ENCODE measurements at places on chromosomes 3 and 15.

DNA sequence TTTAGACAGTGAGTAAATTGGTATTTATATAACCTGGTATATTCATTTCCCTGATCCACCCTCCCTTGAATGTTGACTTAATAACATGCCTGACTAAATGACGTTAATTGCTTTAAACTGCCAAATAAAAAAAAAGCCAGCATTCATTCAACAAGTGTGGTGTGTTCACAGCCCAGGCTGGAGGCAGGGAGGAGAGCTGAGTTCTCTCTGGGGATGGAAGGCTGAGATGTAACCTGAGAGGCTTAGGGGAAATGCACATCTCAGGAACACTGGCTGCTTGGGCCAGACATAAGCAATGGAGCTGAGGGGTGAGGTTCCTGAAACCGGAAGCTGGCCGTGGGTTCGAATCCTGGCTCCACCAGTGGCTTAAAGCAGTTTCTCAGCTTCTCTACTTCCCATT lies 17.3 kb downstream of the CACNA2D3 start:
- DNase-seq, result no peak

GRCh38 chr3:126131881-126132750 lies 48.2 kb upstream of the SLC41A3 start:
- no peak for DNase-seq

DNA sequence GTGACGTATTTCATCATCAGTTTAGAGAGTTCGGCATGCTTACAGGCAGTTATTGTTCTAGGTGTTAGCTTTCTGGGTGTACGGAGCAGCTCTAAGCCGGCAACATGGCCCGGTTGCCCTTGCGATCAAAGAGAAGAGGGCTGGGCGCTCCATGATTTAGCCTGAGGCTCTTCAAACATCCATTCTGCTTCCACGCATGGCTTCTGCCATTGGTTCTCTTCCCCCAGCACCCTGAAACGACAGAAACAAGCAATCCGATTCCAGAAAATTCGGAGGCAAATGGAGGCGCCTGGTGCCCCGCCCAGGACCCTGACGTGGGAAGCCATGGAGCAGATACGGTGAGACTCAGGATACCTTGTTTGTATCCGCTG lies 574 bp downstream of the NGRN start:
- peak; percentile 27 for DNase-seq

DNA sequence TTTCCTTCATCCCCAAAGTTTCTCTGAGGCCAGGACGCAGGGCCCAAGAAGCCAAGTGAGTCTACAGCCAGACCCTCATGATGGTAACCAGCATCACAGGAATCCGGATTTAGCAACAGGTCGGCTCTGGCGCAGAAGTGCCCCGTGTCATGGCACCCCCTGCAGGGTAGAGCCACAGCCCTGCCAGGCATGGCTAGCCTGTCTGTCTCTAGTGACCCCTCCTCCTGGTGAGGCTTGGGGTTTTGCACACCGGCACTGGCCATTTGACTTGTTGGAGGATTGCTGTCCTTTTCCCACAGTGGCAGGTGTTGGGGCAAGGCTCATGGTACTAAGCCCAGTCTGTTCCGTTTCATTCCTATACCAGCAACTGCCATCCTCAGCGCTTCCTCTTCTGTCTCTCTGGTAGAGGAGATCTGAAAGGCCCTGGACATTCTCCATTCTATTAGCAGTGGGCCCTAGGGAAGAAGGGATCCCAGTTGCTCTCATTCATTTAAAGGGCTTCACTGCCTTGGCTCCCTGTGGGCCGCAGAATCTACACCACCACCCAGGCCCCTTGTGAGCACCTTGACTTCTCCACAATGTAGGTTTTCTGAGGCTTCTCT lies 9.4 kb upstream of the CHAC1 start:
- DNase-seq, result no peak

GRCh38 chr3:197737319-197737649 lies 580 bp upstream of the RUBCN start:
- no peak for DNase-seq

DNA sequence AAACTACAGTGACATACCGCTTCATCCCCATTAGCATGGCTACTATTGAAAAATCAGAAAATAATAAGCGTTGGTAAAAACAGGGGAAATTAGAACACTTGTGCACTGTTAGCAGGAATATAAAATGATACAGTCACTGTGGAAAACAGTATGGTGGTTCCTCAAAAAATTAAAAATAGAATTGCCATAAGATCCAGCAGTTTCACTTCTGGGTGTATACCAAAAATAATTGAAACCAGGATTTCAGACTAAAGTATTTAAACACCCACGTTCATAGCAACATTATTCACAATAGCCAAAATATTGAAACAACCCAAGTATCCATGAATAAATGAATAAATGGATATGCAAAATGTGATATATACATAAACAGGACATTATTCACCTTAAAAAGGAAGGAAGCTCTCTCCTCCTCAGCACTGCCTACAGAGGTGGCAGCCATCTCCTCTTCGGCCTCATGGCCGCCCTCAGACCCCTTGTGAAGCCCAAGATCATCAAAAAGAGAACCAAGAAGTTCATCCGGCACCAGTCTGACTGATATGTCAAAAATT lies 34.1 kb downstream of the NGLY1 start:
- DNase-seq, result no peak
